ENCODE measurements at places on chromosomes 13 and 19.

- no peak for DNase-seq
These were observed 3.8 kb upstream of the RETN start for GRCh38 chr19:7665076-7665475.

DNA sequence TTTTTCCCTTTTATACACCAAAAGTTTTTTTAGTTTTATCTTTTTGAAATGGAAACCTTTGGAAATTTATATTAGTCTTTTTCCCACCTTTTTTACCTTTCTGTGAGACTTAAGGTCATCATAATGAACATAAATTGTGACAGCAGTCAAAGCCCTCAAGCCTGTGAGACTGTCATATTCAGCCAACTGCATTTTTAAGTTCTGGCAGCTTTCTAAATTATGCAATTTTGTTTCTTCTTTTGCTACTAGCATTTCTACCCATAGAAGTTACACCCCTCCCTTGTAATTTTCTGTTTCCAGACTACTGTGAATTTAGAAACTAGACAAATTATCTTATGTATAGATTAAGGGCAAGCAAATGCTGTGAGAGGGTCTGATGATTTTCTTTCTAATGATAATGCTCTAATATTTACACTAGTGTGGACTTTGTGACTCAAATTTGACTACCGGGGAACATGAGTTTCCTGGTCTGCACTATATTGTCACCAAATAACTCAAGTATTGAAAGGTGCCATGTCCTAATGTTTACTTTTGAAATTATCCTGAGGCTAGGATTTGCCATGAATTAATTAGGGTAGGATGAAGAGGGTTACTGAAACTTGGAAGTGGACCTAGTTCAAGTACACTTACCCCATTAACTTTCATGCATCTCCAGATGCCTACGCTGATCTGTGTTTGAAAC is 43.7 kb downstream of the FRY start:
- DNase-seq, result no peak

DNA sequence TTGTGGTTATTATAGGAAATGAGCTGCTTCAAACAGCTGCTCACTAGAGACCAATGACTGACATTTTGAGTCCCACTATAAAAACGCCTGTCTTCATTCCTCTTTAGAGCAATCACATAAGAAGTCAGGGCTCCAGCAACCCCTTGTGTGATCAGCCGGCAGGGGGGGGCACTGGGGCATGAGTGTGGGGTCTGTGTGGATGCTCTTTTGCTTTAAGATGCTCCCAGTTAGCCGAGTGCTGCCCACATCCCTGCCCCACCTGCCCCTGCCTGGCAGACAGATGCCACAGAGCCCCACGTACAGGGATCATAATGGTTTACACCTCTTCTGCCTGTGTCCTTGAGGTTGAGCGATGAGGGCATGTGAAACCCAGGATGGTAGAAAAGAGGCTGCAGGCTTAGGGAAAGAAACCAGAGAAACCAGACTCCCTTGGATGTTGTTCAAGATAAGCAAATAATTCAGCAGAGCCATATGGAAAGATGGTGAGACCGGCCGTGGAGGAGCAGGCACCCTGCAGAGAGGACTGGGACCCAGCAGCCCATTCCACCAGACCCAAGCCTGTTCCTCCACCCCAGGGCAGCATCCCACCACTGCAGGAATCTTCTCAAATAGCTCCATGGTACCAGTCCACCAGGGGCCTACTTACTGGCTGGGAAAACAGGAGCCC is 55.4 kb downstream of the CHST8 start:
- no peak for DNase-seq

- no peak for DNase-seq
These were observed 310.6 kb downstream of the NDFIP2 start for GRCh38 chr13:79791471-79792042.

GRCh38 chr19:2944403-2944774 is 382 bp downstream of the ZNF77 start:
- no peak for DNase-seq

DNA sequence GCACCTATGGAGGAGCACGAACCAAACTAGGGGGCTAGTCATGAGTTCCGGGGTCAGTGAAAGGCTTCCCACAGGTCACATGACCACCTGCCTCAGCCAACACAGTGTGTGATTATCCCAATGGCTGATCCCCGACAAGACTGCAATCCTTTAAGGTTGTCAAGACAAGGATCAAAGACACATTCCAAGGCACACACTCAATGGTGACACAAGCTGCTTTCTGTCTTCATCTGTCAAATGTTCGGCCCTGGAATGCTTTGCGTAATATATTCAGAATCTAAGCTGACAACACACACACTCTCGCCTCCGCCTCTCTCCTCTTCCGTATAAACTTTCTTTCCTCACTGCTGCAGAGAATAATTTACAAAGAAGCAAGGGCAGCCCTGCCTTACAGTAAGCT is 11.7 kb downstream of the RANBP3 start:
- DNase-seq, result no peak

GRCh38 chr19:17497149-17497798 is 14.2 kb upstream of the PGLS start:
- DNase-seq, result no peak

- DNase-seq, result peak; percentile 52
These were observed 441 bp upstream of the ZNF559 start for GRCh38 chr19:9323557-9323918.

DNA sequence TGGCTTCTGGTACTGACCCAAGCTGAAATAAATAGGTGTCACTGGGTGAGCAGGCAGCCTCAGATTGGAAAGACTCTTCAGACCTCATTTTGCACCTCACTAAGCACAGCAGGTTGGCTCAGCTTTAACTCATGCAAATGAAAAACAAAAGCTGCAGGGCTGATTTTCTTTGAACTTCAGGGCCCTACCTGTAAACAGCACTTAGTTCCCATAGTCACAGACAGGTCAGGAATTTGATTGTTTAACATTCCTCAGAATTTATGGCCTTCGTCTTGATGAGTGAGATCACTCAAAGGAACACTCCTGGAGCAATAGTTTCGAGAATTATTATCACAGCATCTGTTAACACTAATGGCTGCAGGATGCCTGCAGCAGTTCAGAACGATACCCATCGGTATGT is 718.5 kb downstream of the EFNB2 start:
- no peak for DNase-seq

DNA sequence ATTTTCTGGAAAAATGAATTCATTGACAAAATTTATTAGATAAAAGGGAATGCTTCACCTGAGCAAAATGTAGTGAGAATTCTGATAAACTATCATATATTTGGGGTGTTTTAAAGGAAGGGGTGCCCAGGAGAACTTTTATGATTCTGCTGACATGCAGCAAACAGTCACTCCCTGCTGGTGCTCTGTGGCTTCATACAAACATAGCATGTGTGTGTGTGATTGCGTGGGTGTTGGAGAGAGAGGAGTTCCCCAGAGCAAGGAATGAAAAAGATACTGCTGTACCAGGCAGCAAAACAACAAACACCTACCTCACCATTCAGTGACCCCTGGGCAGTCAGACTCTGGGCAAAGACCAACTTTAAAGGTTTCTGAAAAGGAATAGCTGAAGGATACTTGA is 546.7 kb downstream of the RFC3 start:
- DNase-seq, result no peak

DNA sequence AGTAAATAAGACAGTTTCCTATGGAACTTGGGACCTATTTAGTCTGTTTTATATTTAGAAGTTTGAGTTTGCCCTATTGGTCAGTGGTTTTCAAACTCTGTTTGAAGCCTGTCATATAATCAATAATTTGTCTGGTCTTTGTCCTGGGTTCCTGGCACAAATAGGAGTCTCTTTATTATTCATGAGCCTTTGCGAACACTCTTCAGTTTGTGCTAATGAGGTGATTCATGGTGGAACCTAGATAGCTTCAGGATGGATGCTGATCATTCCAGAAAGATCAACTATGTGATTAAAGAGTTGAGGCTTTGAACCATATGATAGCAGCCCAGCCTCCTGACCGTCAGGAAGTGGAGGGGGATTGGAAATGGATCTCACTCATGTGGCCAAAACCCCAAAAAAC is 10.0 kb upstream of the VWA8 start:
- DNase-seq, result no peak

- peak; percentile 0 for DNase-seq
These were observed 789.1 kb downstream of the GPC5 start for GRCh38 chr13:92187378-92187989.

DNA sequence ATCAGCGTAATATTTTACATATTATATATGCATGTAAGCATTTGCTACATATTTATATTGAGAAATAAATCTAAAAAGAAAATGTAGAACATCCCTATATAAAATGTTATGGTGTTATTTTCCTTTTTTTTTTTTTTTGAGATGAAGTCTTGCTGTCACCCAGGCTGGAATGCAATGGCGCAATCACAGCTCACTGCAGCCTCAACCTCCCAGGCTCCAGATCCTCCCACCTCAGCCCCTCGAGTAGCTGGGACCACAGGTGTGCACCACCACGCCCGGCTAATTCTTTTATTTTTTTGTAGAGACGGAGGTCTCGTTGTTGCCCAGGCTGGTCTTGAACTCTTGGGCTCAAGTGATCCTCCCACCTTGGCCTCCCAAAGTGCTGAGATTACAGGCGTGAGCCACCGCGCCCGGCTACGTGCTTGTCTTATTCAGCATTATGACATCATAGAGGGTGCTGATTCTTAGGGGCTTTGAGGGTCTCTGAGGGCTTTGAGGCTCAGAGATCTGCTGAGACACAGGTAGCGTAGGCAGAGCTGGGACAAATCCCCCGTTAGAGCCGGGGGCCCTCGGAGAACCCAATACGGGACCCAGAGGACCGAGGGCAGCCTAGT is 101.9 kb downstream of the GADD45B start:
- no peak for DNase-seq

- DNase-seq, result no peak
These were observed 20.0 kb downstream of the MAN2B1 start for GRCh38 chr19:12646551-12646950.

- DNase-seq, result no peak
These were observed 4.3 kb downstream of the RUVBL2 start for GRCh38 chr19:48997972-48998371.

- DNase-seq, result no peak
These were observed 17.7 kb upstream of the UPF1 start for GRCh38 chr19:18814063-18814462.

GRCh38 chr19:33458171-33458633 is 63.4 kb downstream of the PEPD start:
- DNase-seq, result no peak

- DNase-seq, result no peak
These were observed 589.8 kb downstream of the LMO7 start for GRCh38 chr13:76225815-76226489.

GRCh38 chr19:14073925-14074838 is 1.6 kb downstream of the MISP3 start:
- no peak for DNase-seq

DNA sequence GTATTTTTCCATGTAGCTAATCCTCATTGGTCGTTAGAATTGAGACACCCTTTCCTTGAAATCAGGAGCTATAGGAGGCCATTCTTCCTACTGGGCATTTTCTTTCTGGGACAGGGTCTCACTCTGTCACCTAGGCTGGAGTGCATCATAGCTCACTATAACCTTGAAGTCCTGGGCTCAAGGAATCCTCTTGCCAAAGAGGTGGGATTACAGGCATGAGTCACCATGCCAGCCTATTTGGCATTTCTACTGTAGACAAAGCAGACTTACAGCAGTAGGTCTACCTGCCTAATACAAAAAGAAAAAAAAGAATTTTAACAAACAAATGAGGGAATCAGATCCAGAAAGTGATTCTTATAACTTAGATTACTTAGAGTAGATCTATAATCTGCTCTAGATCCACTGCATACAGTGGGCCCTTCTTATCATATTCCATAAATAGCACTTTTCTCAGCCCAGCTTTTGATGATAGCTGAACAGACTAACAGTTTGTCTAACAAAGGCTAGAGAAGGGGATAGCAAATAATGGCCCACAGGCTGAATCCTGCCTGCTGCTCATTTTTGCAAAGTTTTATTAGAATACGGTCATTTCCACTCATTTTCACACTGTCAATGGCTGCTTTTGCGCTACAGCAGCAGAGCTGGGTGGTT is 36.7 kb upstream of the USPL1 start:
- DNase-seq, result no peak

- DNase-seq, result no peak
These were observed 55.7 kb downstream of the FAM216B start for GRCh38 chr13:42836930-42837690.

Data from GM04503 (cell line).